ENCODE measurements at places on chromosomes 7 and 10. TPM values are rescaled to one million over a fixed set of nuclear protein-coding genes. Genes with fewer than 3 reads are reported as not detected.

GRCh38 chr7:33700001-33700899 is 205.1 kb upstream of the BMPER start:
- H3K36me3 ChIP-seq: no peaks in the 10 kb centered on the region
- no peak overlapping the region for H3K4me3 ChIP-seq
- no peak for DNase-seq
- H3K27ac ChIP-seq: no peak overlapping the region
- H3K4me1 ChIP-seq: no peaks in the 10 kb centered on the region

DNA sequence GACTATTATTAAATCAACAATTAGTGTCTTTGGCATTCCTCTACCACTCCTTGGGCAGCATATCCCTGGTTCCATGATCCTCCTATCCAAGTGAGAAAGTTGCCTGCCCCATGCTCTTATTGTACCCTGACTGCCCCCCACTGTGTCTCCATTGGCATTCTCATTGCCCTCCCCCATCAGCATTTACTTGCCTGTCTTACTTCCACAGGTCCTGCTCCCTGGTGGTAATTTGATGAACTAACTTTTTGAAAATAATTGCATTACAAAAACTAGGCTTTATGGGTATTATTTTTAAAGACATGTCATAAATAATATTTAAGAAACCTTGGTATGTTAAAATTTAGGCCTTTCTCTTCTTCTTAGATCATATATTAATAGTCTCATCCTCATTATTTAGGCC is 346.4 kb downstream of the PCLO start:
- H3K4me1 ChIP-seq: no peaks in the 10 kb centered on the region
- no peaks in the 10 kb centered on the region for H3K27me3 ChIP-seq
- H3K27ac ChIP-seq: no peak overlapping the region
- H3K4me3 ChIP-seq: no peak overlapping the region
- H3K36me3 ChIP-seq: no peaks in the 10 kb centered on the region
- no peak for DNase-seq

DNA sequence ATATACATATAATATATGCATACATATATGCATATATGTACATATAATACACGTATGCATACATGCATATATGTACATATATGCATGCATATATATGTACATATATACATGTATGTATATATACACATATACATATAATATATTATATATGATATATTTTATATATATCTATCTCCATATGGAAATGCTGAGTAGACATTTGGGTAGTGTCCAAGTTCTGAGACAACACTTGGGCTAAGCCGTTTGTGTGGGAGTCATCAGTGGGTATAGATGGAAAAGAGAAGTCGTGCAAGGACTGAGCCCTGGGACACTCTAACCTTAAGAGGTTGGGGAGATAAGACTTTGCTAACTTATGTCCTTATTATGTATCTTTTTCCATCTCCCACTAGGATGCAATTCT is 165.2 kb upstream of the PODXL start:
- no peaks in the 10 kb centered on the region for H3K27me3 ChIP-seq
- no peak overlapping the region for H3K4me3 ChIP-seq
- no peak for DNase-seq
- H3K36me3 ChIP-seq: no peaks in the 10 kb centered on the region
- H3K27ac ChIP-seq: no peak overlapping the region
- no peaks in the 10 kb centered on the region for H3K4me1 ChIP-seq

DNA sequence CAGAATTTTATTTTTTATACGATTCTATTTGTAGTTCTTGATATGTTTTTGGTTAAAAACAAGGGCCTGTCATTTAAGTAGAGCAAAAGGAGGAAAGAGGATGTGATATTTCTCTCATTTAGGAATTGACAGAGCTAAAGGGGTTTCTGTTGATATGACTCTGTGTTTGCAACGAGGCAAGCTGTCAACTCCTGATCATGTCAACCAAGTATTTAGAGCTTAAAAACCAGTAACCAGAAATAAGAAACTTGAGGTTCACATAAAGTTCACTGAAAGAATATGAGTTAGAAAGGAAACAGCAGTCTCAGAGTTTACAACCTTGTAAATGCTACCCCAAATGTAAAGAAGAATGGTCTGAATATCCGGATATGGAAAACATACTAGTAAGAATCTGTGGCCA is 434.2 kb downstream of the PARD3 start:
- H3K36me3 ChIP-seq: no peaks in the 10 kb centered on the region
- no peaks in the 10 kb centered on the region for H3K4me1 ChIP-seq

- peaks cover 95% of the 10 kb centered on the region for H3K27me3 ChIP-seq
- no peak overlapping the region for H3K27ac ChIP-seq
- H3K36me3 ChIP-seq: no peaks in the 10 kb centered on the region
- DNase-seq: peak; percentile 42
- peaks cover 74% of the 10 kb centered on the region for H3K4me1 ChIP-seq
Observed at GRCh38 chr10:8051109-8051821, 3.2 kb upstream of the GATA3 start.

DNA sequence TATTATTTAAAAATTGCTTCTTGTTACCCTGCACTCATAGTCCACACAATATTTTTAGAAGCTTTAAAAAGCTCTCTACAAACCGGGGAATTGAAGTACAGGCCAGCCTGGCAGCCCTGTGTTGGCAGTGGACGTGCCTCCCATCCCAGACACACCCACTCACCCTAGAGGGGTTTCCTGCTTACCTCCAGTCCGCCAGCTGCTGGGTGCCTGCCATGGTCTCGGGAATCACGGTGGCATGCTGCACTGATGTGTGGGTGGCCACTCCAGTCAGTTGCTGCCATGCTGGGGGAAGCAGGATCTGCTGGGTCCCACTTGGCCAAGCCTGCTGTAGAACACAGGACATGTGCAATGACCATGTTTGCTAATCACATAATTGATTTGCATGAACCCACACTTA is 80.4 kb downstream of the CLEC2L start:
- no peaks in the 10 kb centered on the region for H3K4me1 ChIP-seq
- H3K27me3 ChIP-seq: no peaks in the 10 kb centered on the region
- H3K4me3 ChIP-seq: no peak overlapping the region
- H3K27ac ChIP-seq: no peak overlapping the region
- peaks cover 31% of the 10 kb centered on the region for H3K36me3 ChIP-seq
- DNase-seq: no peak

DNA sequence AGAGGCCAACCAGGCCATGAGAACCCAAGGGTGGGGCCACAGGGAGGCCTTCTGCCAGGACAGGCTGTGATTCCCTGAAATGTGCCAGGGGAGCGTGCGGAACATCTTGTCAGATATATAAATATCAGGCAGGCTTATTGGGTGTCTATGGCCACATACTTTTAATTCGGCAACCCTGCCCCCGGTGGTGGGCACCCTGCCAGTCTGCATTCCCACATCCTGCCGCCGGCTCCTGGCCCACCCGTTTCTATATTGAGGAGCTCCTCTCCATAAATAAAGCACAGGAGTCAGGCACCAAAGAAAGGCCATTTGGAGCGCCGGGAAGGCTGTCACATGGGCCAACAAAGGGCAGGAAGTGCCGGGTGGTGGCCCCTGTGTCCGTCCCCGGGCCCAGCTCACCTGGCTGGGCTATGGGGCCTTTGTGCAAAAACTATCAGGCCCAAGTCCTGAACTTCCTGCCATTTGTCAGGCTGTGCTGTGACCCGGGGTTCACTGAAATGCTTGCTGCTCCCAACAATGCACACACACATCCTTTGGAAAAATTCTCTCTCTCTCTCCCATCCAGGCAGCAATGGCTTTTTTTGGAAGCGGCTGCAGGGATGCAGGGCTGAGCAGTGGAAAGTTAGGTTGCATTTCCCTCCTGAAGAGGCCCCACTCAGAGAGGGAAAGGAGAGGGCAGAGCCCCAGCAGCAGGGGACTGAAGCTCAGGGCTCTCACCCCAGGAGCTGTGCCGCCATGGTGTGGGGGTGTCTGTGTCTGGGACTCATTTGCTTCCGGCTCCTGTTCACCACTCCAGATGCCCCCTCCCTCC is 25.0 kb upstream of the PODXL start:
- no peaks in the 10 kb centered on the region for H3K36me3 ChIP-seq
- H3K27me3 ChIP-seq: no peaks in the 10 kb centered on the region
- no peaks in the 10 kb centered on the region for H3K4me1 ChIP-seq
- no peak for DNase-seq

DNA sequence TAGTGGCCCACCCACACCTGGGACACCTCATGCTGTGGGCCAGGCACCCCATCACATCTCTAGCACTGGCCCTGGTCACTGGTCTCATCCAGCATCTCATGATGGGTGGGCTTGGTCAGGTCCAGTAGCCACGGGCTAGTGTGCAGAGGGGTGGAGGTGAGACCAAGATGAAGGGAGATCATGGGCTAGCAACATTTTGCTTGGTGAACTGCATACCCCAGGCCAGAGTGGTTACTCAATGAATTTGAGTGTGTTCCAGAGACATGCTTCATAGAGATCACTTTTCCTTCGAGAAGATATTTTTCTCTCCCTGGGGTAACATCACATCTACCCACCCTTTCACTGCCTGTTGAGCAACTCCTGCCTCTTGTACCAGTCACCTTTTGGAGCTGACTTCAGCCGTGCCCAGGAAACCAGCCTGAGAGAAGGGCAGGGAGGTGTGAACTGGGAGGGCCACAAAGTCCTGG is 44.2 kb downstream of the MINDY4 start:
- H3K27me3 ChIP-seq: no peaks in the 10 kb centered on the region
- DNase-seq: no peak
- H3K36me3 ChIP-seq: no peaks in the 10 kb centered on the region
- H3K4me3 ChIP-seq: no peak overlapping the region

GRCh38 chr7:105799677-105800076 is 76.7 kb downstream of the ATXN7L1 start:
- no peak for DNase-seq
- H3K4me1 ChIP-seq: no peaks in the 10 kb centered on the region
- H3K36me3 ChIP-seq: no peaks in the 10 kb centered on the region
- H3K27ac ChIP-seq: no peak overlapping the region
- H3K4me3 ChIP-seq: no peak overlapping the region
- H3K27me3 ChIP-seq: no peaks in the 10 kb centered on the region

GRCh38 chr10:97169911-97170693 is 15.7 kb downstream of the SLIT1 start:
- H3K27ac ChIP-seq: no peak overlapping the region
- no peak for DNase-seq
- no peaks in the 10 kb centered on the region for H3K4me1 ChIP-seq
- no peak overlapping the region for H3K4me3 ChIP-seq
- H3K27me3 ChIP-seq: no peaks in the 10 kb centered on the region

GRCh38 chr7:25845464-25845863 is 306.5 kb upstream of the NFE2L3 start:
- no peak overlapping the region for H3K4me3 ChIP-seq
- no peaks in the 10 kb centered on the region for H3K27me3 ChIP-seq
- DNase-seq: no peak
- H3K4me1 ChIP-seq: no peaks in the 10 kb centered on the region
- no peaks in the 10 kb centered on the region for H3K36me3 ChIP-seq

DNA sequence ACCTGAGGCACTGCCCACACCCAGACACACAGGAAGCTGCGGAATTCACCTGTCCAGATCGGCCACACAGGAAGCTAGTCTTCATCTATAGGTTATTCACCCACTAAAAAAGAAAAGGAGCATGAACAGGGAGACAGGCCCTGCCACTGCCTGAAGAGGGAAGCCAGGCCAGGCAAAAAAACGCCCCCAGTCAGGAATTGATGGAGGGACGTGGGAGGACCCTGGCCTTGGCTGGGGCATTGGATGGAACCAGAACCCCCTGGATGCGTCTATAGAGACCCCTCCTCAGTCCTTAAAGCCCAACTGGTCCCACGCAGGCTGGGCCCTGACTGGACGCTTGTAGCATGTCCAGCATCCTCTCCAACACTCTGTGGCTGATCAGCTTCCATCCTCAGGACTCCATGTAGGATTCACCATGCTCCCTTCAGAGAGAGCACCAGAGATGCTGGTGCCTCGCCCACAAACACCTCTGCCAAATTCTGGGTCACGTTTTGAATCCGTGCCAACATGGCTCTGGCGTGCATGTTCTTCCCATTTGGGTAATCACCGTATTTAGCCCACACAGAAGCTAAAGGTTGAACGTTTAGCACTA is 259.3 kb upstream of the TCERG1L start:
- H3K4me1 ChIP-seq: no peaks in the 10 kb centered on the region
- H3K27ac ChIP-seq: no peak overlapping the region
- no peak for DNase-seq
- H3K36me3 ChIP-seq: no peaks in the 10 kb centered on the region

DNA sequence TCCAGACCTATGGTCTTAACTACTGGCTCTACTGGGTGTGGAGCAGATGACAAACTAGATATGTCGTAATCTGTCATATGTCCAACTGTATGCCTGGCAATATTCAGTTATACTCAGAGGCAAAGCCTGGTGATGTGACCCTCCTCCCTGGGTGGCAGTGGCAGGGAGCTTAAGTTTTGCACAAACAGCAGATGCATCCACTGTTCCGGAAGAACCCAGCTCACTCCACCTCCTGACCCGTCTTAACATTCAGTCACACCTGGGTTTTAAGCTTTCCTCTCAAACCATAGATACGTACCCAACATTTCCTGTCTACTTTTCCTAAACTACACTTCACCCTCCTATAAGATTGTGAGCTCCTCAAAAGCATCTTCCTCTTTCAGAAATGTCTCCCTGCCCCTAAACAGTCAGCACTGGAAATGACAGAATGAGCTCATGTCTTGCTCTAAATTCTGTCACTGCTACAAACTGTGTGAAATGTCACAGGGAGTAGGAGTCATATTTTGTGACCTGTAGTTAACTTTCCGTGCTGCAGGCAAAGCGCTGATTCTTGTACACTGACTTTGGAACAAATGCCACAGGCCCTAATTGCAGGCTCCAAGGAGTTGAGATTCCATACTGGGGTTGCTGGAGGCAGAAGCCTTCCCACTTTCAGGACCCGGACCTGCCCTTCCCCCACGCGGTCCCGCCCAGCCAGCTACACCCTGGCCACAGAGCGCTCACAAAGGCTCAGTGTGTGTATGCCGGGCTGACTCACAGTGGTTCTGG is 23.9 kb downstream of the SCD start:
- H3K27ac ChIP-seq: peak overlapping the region; percentile 52
- H3K4me1 ChIP-seq: peaks cover 43% of the 10 kb centered on the region
- no peaks in the 10 kb centered on the region for H3K36me3 ChIP-seq

DNA sequence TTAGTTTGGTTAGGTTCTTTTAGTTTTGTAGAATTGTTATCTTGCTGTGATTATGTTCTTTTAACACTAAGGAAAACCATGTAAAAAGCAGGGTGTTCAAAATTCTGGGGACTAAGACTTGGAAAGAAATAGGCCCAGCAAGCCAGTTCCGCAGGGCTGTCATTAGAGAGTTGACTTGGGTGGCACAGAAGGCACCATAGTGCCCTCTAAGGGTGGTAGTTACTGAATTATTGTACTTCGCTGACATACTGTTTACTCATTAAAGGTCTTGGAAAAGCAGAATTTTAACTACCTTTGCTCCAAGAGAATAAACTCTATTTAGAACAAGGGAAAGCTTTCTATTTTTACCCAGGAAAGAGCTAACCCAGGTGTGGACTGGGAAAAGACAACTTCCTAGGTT is 86.5 kb downstream of the OTUD1 start:
- no peak overlapping the region for H3K4me3 ChIP-seq
- H3K27ac ChIP-seq: no peak overlapping the region
- H3K36me3 ChIP-seq: no peaks in the 10 kb centered on the region
- peak; percentile 65 for DNase-seq
- H3K4me1 ChIP-seq: peaks cover 17% of the 10 kb centered on the region

GRCh38 chr10:49040601-49041000 is 74.7 kb downstream of the VSTM4 start:
- no peaks in the 10 kb centered on the region for H3K27me3 ChIP-seq
- H3K4me1 ChIP-seq: no peaks in the 10 kb centered on the region
- no peak overlapping the region for H3K4me3 ChIP-seq
- no peak overlapping the region for H3K27ac ChIP-seq
- no peaks in the 10 kb centered on the region for H3K36me3 ChIP-seq
- DNase-seq: no peak

The ADCY1 gene
- 0.12 TPM for polyA plus RNA-seq

The CALN1 gene
- not detected for polyA plus RNA-seq

The SPDYE2 gene
- polyA plus RNA-seq: 0.07 TPM

The C10orf67 gene
- 0.06 TPM for polyA plus RNA-seq

The POT1 gene
- polyA plus RNA-seq: 12.2 TPM

The CYP2C19 gene
- polyA plus RNA-seq: not detected

The PTN gene
- not detected for polyA plus RNA-seq
